T47D (cell line): ENCODE measurements at places on chromosomes 3 and 15.
A peak's percentile ranks its signal among the peaks of the same experiment; 100 is the strongest.

GRCh38 chr3:30321065-30321464 lies 285.3 kb upstream of the TGFBR2 start:
- DNase-seq = no peak

- peak; percentile 16 for DNase-seq
These were observed 61.3 kb upstream of the ACKR4 start for GRCh38 chr3:132535575-132536441.

GRCh38 chr15:44536302-44536961 lies 515 bp upstream of the EIF3J start:
- peak; percentile 80 for DNase-seq

- DNase-seq = no peak
These were observed 875 bp upstream of the HLTF start for GRCh38 chr3:149087208-149087607.

DNA sequence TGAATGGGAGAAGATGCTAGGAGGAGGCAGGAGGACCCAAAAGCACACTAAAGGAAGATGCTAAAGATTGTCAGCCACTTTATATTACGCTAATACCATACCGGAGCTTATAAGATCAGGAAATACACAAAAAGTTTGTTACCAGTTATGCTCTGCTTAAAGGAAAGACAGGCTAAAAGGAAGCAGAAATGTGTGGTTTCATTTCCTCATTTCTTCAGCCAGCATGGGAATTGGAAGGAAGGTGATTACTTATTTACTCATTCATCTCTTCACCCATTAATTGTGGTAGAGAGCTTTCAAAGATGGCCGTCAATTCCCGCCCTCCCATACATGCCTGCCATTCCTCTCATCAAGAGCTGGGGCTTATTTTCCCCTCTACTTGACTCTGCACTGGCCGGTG lies 26.7 kb upstream of the TMEM158 start:
- DNase-seq = no peak

DNA sequence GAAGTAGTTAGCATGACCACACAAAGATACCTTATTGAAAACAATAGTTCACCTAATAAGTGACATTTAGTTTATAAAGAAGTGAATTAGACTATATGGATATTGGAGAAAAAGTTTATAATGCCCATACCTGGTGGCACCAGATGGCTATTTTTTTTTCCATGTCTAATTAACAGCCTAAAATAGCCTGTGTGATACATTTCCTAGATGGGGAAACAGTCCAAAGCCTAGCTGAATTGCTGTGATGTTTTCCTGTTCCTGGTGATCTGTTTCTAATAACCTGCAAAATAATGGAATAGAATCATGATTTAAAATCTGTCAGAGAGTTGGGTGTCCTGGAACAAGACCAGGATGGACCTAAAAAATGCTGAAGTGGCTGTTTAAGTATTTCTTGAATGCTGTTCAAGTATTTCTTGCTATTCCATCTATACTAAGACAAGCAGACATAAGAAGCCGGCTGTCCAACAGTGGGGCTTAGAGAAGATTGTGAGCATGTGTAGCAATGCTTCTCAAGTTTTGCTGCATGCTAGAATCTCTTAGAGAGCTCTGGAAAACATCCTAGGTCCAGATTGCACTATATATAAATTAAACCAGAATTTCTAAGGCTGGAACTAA lies 31.3 kb downstream of the LRRC3B start:
- no peak for DNase-seq

DNA sequence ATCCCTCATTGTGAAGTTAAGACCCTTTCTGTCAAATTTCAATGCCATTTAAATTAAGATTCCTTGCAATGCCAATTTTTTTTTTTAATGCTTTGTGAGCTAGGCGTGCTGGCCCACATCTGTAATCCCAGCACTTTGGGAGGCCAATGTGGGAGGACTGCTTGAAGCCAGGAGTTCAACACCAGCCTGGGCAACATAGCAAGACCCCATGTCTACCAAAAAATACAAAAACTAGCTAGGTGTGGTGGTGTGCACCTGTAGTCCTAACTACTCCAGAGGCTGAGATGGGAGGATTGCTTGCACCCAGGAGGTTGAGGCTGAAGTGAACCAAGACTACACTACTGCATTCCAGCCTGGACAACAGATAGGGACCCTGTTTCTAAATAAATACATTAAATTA lies 5.6 kb upstream of the SH3BP5 start:
- DNase-seq = no peak

DNA sequence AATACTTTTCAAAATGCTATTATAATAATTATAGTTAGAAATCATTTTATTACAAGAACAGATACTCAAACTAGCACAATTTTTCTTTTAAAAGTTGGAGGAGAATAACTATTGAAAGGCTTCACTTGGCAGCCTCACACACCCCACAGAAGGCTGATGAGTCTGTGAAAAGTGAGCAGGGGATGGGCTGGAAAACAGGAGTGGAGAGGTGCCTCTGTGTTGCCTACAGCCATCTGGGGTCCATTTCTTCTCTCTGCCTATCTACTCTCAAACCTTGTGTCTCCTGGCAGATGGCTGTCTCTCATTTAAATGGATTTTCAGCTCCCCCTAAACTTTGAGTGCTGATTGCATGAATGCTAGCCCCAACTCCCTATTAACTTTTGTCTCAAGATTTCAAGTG lies 230.8 kb downstream of the CLSTN2 start:
- no peak for DNase-seq

- no peak for DNase-seq
These were observed 20.6 kb downstream of the ETV5 start for GRCh38 chr3:186088335-186088734.

DNA sequence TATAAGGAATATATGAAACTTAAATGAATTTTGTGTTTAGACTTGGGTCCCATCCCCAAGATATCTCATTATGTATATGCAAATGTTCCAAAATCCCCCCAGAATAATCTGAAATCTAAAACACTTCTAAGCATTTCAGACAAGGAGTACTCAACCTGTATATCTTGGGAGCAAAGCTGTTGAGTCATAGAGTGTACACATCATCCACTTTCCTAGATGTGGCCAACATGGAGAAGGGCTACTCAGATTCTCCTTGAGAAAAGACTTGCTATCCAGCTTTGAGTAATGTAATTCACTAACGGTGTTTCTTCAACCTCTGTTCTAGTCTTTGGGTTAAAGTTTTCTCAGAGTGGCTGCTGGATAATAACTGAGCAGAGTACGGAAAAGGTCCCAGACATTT lies 215.5 kb upstream of the POU1F1 start:
- DNase-seq = no peak

- DNase-seq = no peak
These were observed 183.0 kb upstream of the TMCO5A start for GRCh38 chr15:37751401-37751800.

DNA sequence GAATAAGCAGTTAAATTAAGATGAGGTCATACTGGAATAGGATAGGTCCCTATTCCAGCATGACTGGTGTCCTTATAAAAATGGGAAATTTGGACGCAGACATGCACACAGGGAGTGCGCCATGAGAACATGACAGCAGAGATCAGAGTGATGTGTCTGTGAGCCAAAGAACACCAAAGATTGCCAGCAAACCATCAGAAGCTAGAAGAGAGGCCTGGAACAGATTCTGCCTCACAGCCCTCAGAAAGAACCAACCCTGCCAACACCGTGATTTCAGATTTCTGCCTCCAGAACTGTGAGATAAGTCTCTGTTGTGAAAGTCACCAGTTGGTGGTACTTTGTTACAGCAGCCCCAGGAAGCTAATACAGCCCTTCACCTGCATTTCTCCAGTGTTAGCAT lies 34.7 kb downstream of the EPHB1 start:
- no peak for DNase-seq

GRCh38 chr3:69219101-69219708 lies 96.8 kb upstream of the LMOD3 start:
- DNase-seq = no peak

- DNase-seq = no peak
These were observed 230.7 kb upstream of the LYSMD4 start for GRCh38 chr15:99963976-99964375.
